ENCODE measurements at places on chromosomes 4 and X.

- peak; percentile 61 for DNase-seq
Observed at GRCh38 chr4:78518561-78518960, 33.0 kb upstream of the ANXA3 start.

GRCh38 chr4:70873216-70873615 lies 29.0 kb upstream of the MOB1B start:
- DNase-seq, result no peak

DNA sequence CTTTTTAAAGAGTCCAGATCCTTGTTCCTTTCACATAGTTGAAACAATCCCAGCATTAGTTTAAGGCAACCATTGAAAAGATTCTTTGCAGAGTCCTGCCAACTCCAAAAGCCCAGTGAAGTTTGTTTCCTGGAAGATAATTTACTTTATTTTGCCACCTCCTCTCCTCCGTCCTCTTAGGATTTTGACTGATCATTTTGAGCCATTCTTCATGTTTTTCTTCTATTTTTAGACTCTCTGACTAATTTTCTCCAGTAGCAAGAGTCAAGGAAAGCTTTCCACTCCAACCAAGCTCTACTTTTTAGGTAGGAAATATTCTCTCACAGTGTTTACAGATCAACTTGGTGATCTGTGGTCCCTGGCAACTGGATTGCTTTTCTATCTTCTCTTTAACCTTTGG lies 10.3 kb downstream of the NCBP2L start:
- no peak for DNase-seq

DNA sequence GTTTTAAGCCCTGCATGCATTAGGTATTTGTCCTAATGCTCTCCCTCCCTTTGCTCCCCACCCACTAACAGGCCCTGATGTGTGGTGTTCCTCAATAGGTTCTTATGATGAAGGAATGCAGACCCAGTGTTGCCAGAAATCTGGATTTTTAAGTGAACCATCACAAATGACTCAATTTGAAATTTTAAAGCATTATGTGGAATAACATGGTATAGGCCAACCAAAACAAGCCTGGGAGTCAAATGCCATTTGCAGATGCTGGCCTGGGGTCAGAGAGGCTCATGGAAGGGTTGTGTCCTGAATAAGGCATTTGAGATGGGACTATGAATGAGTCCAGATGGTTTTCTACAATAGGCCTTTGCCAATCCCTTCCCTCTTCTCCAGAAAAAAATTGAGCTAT lies 179.6 kb downstream of the SHROOM3 start:
- DNase-seq, result no peak

DNA sequence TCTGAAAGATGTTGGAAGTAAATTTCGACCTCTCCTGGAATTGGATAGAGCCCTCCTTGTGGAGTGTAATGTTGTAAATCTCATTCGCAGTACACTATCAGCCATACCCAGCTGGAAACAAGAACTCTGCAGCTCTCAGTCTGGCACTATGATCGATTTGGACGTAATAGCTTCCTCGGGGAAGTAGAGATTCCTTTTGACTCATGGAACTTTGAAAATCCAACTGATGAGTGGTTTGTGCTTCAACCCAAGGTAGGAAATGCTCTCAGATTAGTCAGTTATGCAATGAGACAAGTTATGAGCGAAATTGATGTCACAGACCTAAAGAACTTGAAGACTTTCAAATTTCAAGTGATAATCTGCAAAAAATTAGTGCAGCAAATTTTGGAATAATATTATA lies 103.9 kb downstream of the SYTL5 start:
- no peak for DNase-seq

GRCh38 chrX:19280636-19281035 lies 63.1 kb upstream of the PDHA1 start:
- no peak for DNase-seq

DNA sequence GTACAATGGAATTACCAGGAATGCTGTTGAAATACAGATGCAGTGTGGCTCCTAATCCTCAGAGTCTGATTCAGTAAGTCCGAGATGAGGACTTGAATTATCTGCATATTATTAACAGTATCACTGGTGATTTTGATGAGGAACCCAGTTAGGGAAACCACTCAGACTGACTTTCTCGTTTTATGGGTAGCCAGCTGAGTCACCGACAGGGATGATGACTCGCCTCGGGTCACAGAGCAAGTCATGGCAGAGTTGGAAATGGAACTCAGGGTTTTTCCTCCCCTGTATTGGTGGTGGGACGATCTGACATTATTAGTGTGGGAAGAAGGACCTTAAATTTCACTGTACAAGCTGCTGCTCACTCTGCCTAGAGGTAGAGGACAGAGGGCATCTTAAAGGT lies 51.3 kb downstream of the RTL9 start:
- peak; percentile 39 for DNase-seq

DNA sequence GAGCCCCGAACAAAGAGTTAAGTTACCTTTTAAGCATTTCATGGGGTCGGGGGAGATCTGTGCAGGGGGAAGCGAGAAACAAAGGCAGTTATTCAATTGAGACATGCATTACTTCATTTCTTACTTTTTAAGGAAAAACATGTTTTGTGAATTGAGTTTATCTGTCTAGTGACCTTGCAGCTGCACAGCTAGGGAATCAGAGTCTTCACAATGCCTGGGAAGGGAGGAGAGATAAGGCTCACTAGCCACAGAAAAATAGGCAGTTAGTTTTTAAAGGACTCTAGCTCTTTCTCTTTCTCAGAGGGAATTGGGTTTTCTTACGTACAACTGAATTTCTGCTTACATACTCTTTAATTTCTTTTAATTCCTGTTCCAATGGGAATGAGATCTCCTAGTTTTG lies 26.2 kb upstream of the ZBTB33 start:
- no peak for DNase-seq

GRCh38 chrX:129748305-129748704 lies 9.5 kb downstream of the XPNPEP2 start:
- DNase-seq, result no peak

All from kidney capillary endothelial cell (primary cell).